ENCODE measurements at places on chromosomes 11 and 22. TPM values are rescaled to one million over a fixed set of nuclear protein-coding genes. Genes with fewer than 3 reads are reported as not detected.

- no peak overlapping the region for H3K27ac ChIP-seq
- no peaks in the 10 kb centered on the region for H3K36me3 ChIP-seq
These were observed 138.5 kb downstream of the FEZ1 start for GRCh38 chr11:125357551-125357950.

GRCh38 chr22:43774318-43774915 lies 37.7 kb downstream of the EFCAB6 start:
- H3K36me3 ChIP-seq: no peaks in the 10 kb centered on the region
- H3K27me3 ChIP-seq: no peaks in the 10 kb centered on the region
- H3K4me3 ChIP-seq: no peak overlapping the region
- no peaks in the 10 kb centered on the region for H3K4me1 ChIP-seq
- no peak for DNase-seq
- H3K27ac ChIP-seq: no peak overlapping the region

- H3K4me1 ChIP-seq: no peaks in the 10 kb centered on the region
- H3K36me3 ChIP-seq: no peaks in the 10 kb centered on the region
- H3K27me3 ChIP-seq: no peaks in the 10 kb centered on the region
- DNase-seq: no peak
These were observed 42.8 kb downstream of the MUC6 start for GRCh38 chr11:993632-994167.

DNA sequence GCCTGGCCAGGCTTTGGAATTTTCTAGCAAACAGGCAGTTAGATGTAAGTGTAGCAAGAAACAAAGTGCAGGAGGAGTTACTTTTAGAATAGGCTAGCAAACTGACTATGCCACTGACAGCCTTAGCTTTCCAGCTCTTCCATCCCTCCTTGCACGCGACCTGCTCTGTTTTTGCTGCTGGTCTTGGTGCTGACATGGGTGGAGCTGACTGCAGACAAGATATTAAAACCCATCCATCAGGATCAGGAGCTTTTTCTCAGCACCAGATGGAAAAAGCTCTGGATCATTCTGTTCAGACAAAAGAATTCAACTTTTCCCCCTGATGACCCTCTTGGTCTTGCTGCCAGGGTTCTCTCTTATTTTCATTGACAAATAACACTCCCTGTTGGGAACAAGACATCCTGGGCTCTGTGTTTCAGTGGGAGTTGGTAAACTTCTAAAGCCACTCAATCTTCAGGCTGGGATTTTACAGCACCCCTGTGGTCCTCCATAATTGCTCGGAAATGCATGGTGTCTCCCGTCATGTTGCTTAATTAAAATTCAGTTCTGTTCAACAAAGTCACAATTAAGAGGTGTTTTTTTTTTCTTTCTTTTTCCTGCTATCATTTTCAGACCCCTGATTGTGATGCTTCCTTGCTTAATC lies 240.0 kb upstream of the LARGE1 start:
- H3K4me3 ChIP-seq: peak overlapping the region; percentile 16
- peaks cover 34% of the 10 kb centered on the region for H3K4me1 ChIP-seq
- peak overlapping the region; percentile 85 for H3K27ac ChIP-seq
- H3K27me3 ChIP-seq: peaks cover 11% of the 10 kb centered on the region
- DNase-seq: peak; percentile 62

GRCh38 chr11:20937826-20938225 lies 268.4 kb downstream of the NELL1 start:
- no peak for DNase-seq
- no peak overlapping the region for H3K27ac ChIP-seq
- H3K27me3 ChIP-seq: no peaks in the 10 kb centered on the region
- H3K4me1 ChIP-seq: no peaks in the 10 kb centered on the region

DNA sequence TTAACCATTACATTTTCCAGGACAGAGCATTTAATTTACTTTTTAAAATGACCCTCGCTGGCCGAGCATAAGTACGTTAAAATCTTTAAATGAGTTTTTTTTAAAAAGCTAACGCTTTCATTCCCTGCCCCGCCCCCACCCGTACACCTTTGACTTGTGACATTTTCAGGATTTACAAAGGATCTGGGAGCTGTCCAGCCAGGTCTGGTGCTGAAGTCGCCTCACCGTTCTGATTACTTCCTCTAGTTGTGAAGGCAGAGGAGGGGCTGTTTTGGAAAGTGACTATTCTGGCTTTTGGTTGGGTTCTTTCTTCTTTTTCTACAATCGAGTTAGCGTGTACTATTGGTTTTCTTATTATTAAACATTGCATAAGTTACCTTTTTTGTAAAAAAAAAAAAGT lies 2.9 kb downstream of the C11orf87 start:
- no peak overlapping the region for H3K27ac ChIP-seq
- peak; percentile 83 for DNase-seq
- no peak overlapping the region for H3K4me3 ChIP-seq
- H3K4me1 ChIP-seq: peaks cover 9% of the 10 kb centered on the region

DNA sequence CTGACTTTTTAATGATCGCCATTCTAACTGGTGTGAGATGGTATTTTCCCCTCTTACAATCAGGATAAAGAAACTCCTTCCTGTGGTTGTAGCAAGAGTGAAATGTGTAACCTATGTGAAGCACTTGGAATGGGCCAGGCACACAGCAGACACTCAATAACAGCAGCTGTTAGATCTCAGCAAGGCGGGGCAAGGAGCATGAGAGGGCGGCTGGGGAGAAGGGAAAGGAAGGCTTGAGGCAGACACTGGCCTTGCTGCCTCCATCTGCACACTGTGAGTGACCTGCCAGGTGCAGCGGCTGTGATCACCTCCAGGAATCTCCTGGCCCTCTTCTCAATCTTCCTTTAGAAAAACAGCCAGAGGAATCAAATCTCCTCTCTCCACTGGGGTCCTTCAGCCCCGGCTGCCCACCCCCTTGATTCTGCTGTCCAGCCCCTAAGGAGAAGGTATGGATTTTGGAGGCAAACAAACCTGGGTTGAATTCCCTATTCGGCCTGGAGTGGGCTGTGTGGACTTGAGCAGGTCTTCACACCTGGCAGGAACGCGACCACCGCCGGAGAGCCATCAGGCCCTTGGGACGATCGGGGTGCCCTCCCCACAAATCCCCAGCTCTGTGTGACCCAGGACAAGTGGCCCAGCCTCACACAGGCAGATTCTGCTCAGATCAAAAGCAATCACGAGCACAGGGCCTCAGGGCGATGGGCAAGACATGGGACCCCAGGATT lies 49.0 kb downstream of the RPUSD4 start:
- DNase-seq: no peak
- H3K4me1 ChIP-seq: peaks cover 76% of the 10 kb centered on the region
- no peaks in the 10 kb centered on the region for H3K27me3 ChIP-seq
- no peaks in the 10 kb centered on the region for H3K36me3 ChIP-seq
- H3K27ac ChIP-seq: no peak overlapping the region
- H3K4me3 ChIP-seq: no peak overlapping the region

DNA sequence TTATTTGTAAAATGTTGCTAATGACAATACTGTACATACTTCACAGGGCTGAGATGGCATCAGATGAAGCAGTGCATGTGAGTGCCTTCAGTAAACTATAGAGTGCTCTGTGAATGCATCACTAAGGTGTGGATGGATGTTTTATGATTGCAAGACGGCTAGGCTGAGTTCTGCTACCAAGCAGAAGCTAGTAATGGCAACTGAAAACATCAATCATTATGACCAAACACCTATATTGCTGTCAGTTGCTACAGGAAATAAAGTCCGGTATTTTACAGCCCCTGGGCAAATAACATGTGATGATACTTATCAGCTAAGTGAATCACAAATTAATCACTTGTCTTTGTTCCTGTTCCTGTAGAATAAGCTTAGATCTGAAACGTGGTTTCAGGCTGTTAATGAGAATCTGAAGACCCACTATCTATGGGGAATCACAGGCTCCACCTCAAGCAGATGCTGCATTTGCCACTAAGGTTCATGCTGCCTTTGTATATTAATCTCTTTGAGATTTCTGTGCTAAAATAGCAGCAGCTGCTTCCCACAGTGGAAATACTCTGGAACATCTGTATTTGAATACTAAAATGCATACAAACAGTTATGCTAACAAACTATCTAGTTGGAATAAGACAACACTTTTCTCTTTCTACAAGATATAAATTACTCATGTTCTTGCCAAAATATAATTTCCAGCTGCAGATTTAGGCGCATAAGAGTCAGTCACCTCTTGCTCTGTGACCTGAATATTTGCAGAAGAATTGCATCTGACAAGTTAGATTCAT lies 254.0 kb upstream of the PITPNB start:
- H3K36me3 ChIP-seq: no peaks in the 10 kb centered on the region
- no peak overlapping the region for H3K4me3 ChIP-seq
- no peaks in the 10 kb centered on the region for H3K27me3 ChIP-seq
- no peak for DNase-seq
- no peak overlapping the region for H3K27ac ChIP-seq

- H3K27ac ChIP-seq: no peak overlapping the region
- DNase-seq: no peak
- H3K36me3 ChIP-seq: no peaks in the 10 kb centered on the region
- H3K4me1 ChIP-seq: peaks cover 54% of the 10 kb centered on the region
- peaks cover 76% of the 10 kb centered on the region for H3K27me3 ChIP-seq
These were observed 2.2 kb downstream of the CRACR2B start for GRCh38 chr11:829847-830294.

DNA sequence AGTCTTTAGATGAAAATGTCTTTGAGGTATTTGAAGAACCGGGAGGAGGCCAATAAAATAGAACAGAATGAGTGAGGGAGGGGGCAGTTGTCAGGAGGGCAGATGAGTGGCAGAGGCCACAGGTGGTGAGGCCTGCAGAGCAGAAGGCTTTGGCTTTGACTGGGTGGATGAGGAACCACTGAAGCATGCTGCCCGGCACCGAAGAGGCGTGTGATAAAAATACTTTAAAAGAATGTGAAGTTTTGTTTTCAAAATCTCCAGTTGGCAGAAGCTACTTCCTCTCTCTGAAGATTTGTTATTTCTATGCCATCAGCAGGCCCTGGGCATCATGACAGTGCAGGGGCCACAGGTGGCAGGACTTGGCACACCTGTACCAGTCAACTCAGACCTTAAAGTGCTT lies 6.3 kb downstream of the MS4A12 start:
- H3K4me3 ChIP-seq: no peak overlapping the region
- H3K27me3 ChIP-seq: no peaks in the 10 kb centered on the region
- H3K36me3 ChIP-seq: no peaks in the 10 kb centered on the region

DNA sequence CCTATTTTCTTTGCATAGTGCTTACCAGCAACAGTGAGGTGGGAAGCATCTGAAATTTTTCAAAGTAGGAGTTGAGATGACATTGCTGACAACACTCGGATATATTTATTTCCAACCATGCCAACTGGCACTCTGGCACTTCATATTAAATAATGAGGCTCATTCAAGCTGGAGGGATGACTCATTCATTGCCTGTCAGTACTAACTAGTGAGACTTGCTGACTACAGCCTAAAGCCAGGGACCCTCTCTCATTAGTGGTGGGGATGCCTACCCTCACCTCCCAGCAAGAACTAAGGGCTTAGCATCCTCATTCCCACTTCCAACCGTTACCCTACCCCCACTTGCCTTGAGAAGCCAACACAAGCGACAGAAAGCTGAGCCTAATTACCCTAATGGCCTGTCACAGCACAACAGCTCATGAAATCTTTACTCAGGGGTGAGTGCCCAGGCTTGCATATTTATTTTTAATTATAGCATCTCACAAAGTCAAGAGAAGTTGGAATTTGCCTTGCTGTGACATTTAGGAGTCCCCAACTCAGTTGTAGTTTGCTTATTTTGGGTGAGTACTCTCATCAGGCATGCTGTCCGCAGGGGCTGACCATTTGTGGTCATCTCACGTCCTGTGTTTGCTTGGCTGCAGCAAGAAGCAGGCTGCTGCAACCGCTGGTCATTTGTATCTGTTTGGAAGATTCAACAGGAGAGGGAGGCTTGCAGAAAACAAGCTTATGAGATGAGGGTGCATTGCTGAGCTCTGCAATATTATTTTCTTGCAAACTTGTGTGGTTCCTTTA lies 181.6 kb upstream of the POU2AF2 start:
- no peak overlapping the region for H3K27ac ChIP-seq
- no peak overlapping the region for H3K4me3 ChIP-seq
- H3K4me1 ChIP-seq: peaks cover 4% of the 10 kb centered on the region
- H3K36me3 ChIP-seq: no peaks in the 10 kb centered on the region
- H3K27me3 ChIP-seq: no peaks in the 10 kb centered on the region

DNA sequence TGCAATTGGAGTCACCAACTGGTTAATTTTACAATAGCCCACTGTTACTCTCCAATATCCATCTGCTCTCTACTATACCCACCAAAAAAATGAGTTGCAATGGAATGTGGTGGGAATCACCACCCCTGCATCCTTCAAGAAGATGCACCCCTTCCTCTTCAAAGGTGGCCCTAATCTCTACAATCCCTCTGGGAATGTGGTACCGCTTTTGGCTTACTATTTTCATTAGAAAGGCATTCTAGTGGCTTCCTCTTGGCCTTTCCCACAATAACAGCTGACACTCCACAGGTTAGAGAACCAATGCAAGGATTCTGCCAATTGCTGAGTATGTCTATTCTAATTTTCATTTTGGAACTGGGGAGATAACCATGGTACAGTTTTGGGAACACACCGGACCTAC lies 33.2 kb upstream of the CWF19L2 start:
- no peaks in the 10 kb centered on the region for H3K36me3 ChIP-seq
- no peak overlapping the region for H3K27ac ChIP-seq
- no peak overlapping the region for H3K4me3 ChIP-seq
- no peaks in the 10 kb centered on the region for H3K27me3 ChIP-seq
- no peak for DNase-seq
- H3K4me1 ChIP-seq: no peaks in the 10 kb centered on the region

- H3K27ac ChIP-seq: no peak overlapping the region
- DNase-seq: no peak
- no peak overlapping the region for H3K4me3 ChIP-seq
These were observed 8.9 kb downstream of the TTC17 start for GRCh38 chr11:43367382-43368178.

- no peak for DNase-seq
- no peaks in the 10 kb centered on the region for H3K27me3 ChIP-seq
- no peak overlapping the region for H3K4me3 ChIP-seq
- no peak overlapping the region for H3K27ac ChIP-seq
These were observed 319.3 kb downstream of the CADM1 start for GRCh38 chr11:115184901-115185300.

- no peak for DNase-seq
- H3K4me1 ChIP-seq: peaks cover 10% of the 10 kb centered on the region
- no peak overlapping the region for H3K4me3 ChIP-seq
- no peaks in the 10 kb centered on the region for H3K27me3 ChIP-seq
These were observed 78.4 kb downstream of the ADAMTS15 start for GRCh38 chr11:130526846-130527245.

GGT1 gene
- total RNA-seq: 4.9 TPM

C11orf86 gene
- total RNA-seq: not detected

MRGPRE gene
- total RNA-seq: not detected

TRIM66 gene
- 0.95 TPM for total RNA-seq

RAB39A gene
- total RNA-seq: 13.2 TPM

OSM gene
- total RNA-seq: not detected

ELMOD1 gene
- total RNA-seq: not detected

APLNR gene
- 1.8 TPM for total RNA-seq

PKDREJ gene
- not detected for total RNA-seq

MLC1 gene
- not detected for total RNA-seq

IMMP1L gene
- 95.2 TPM for total RNA-seq

CTSF gene
- total RNA-seq: 1.1 TPM

OR52H1 gene
- total RNA-seq: not detected
